Tibial nerve (tissue), 4 donors: ENCODE measurements at places on chromosomes 12 and 14. TPM values are rescaled to one million over a fixed set of nuclear protein-coding genes. Genes with fewer than 3 reads are reported as not detected.

The FAM186B gene
- total RNA-seq: 0.98 TPM

DNA sequence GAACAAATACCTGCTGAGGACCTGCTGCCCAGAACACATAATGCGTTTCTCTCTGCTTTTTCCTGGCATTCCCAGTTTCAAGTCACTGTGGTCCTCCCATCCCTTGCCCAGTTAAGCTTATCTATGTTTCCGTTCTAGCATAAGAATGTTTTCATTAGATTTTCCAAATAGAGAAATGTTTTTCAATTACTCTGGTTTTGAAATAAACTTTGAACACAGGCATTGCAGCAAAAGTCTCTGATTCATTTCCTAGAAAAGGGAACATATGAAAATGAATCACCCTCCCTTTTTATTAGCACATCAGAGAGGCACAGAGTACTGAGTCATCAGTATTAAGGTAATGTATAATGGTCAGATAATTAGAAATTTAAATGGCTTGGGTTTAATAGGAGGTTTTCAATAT, 201.1 kb upstream of the TMEM260 start:
- no peaks in the 10 kb centered on the region for H3K27me3 ChIP-seq
- no peaks in the 10 kb centered on the region for H3K36me3 ChIP-seq
- peak overlapping the region; percentile 51 for H3K27ac ChIP-seq
- H3K4me3 ChIP-seq: no peak overlapping the region
- DNase-seq: no peak
- H3K4me1 ChIP-seq: no peaks in the 10 kb centered on the region

GRCh38 chr12:66119870-66120241, 10.7 kb downstream of the LLPH start:
- peaks cover 3% of the 10 kb centered on the region for H3K36me3 ChIP-seq
- no peak overlapping the region for H3K4me3 ChIP-seq
- peaks cover 3% of the 10 kb centered on the region for H3K4me1 ChIP-seq
- H3K27ac ChIP-seq: no peak overlapping the region
- no peaks in the 10 kb centered on the region for H3K27me3 ChIP-seq
- no peak for DNase-seq

The RIPK3 gene
- total RNA-seq: 9.6 TPM

DNA sequence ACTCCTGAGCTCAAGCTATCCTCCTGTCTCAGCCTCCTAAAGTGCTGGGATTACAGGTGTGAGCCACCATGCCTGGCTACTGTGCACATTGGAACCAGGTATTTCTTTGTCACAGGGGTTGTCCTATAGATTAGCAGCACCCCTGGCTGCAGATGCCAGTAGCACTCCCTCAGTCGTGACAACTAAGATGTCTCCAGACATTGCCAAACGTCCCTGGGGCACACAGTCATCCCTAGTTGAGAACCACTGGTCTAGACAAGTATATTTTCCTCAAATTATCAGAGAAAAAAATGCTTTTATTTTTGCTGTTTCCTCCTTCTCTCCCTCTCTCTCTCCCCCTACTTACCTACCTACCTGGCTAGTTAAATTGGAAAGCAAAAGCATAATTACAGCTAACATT, 17.9 kb upstream of the P2RX7 start:
- H3K27me3 ChIP-seq: no peaks in the 10 kb centered on the region
- no peak overlapping the region for H3K27ac ChIP-seq
- H3K4me3 ChIP-seq: no peak overlapping the region
- no peaks in the 10 kb centered on the region for H3K36me3 ChIP-seq
- H3K4me1 ChIP-seq: no peaks in the 10 kb centered on the region
- no peak for DNase-seq

DNA sequence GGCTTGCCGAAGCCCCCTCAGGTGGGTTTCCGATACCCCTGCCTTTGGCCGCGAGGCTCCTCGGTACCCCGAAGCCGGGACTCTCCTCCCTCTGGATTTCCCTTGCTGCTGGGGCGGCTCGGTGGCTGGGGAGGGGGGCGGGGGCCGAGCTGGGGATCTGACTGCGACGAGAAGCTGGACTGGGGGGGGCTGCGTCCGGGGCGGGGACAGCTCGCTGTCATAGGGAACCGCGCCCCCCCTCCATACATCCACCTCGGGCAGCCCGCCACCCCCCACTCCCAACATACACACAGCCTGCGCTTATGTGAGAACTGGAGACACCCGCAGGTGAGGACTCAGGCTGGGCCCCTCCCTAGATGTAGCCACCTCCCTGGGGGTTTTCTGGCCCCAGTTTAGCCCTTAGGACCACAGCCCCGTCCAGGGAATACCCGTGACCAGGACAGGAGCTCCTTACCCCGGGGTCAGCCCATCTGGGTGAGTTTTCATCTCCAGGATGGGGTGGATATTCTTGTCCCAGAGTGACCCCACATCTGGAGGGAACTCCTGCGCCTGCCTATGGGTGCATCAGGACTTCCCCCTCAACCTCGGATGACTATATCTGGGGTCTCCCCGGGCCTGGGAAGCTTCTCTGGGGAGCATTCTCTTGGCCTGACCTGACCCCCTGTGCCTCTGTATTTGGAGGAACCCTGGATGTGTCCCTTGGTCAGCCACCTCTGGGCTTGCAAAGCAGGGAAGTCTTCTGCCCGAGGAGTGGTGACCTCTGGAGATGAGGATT, 687 bp downstream of the ASIC1 start:
- H3K36me3 ChIP-seq: no peaks in the 10 kb centered on the region
- peak overlapping the region; percentile 24 for H3K4me3 ChIP-seq
- no peak for DNase-seq
- H3K27me3 ChIP-seq: peaks cover 7% of the 10 kb centered on the region
- H3K4me1 ChIP-seq: peaks cover 25% of the 10 kb centered on the region
- no peak overlapping the region for H3K27ac ChIP-seq

GRCh38 chr12:86712425-86712843, 456.2 kb upstream of the MGAT4C start:
- no peak overlapping the region for H3K27ac ChIP-seq
- H3K4me1 ChIP-seq: no peaks in the 10 kb centered on the region
- DNase-seq: no peak
- no peak overlapping the region for H3K4me3 ChIP-seq
- no peaks in the 10 kb centered on the region for H3K36me3 ChIP-seq

GRCh38 chr14:59116984-59117415, 71.5 kb upstream of the DAAM1 start:
- no peaks in the 10 kb centered on the region for H3K36me3 ChIP-seq
- DNase-seq: no peak
- H3K4me1 ChIP-seq: no peaks in the 10 kb centered on the region
- no peak overlapping the region for H3K27ac ChIP-seq
- H3K27me3 ChIP-seq: no peaks in the 10 kb centered on the region
- no peak overlapping the region for H3K4me3 ChIP-seq

GRCh38 chr14:102212356-102212755, 72.7 kb downstream of the WDR20 start:
- H3K4me3 ChIP-seq: no peak overlapping the region
- H3K4me1 ChIP-seq: no peaks in the 10 kb centered on the region
- H3K27me3 ChIP-seq: no peaks in the 10 kb centered on the region
- peaks cover 47% of the 10 kb centered on the region for H3K36me3 ChIP-seq

DNA sequence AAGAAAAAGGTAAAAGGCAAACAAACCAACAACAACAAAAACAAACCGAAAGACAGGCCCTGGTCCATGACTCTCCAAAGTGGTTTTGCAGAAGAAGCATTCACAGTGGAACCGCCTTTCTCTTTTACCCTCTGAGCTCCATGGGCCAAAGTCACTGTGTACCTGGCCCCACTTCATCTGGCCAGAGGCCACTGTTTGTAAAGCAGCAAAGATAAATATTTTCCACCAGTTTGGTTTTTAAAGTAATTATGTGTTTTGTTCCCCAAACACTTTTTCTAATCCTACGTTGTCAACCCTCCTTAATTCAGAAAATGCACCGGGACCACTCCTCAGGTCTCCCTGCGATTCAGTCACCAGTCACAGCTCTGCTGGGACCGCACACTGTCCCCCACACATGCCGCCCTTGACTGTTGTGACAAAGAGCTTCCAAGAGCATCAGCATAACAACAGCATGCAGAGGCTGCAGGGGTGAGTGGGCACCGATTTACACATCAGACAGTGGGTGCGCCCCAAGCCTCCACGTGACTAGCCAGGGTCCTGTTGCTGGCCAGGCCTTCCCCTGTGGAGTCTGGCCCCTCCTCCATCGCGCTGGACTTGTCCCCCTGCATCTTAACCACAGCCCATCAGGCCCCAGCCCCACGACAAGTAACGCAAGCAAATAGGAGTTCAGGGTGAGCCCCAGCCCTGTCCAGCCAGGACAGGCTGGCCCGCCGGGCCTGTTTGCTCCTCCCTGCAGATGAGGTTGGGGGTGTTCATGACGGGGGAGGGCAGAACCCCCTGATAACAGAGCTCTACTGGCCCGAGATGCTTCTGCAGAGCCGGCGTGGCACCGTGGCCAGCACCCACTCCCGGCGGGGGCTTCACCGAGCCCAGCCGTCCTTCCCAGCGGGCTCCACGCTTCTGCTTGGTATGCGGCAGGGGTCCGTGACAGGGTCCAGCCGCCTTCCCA, 65.2 kb upstream of the DIO3 start:
- H3K4me3 ChIP-seq: no peak overlapping the region
- no peaks in the 10 kb centered on the region for H3K4me1 ChIP-seq
- no peaks in the 10 kb centered on the region for H3K27me3 ChIP-seq

GRCh38 chr12:105259226-105259625, 23.3 kb upstream of the APPL2 start:
- no peaks in the 10 kb centered on the region for H3K36me3 ChIP-seq
- no peak overlapping the region for H3K4me3 ChIP-seq
- no peaks in the 10 kb centered on the region for H3K27me3 ChIP-seq

- no peak for DNase-seq
- no peaks in the 10 kb centered on the region for H3K36me3 ChIP-seq
- H3K4me1 ChIP-seq: peaks cover 8% of the 10 kb centered on the region
- H3K27me3 ChIP-seq: no peaks in the 10 kb centered on the region
- H3K27ac ChIP-seq: no peak overlapping the region
- no peak overlapping the region for H3K4me3 ChIP-seq
Measured at GRCh38 chr12:104513681-104514080, 56.9 kb downstream of the CHST11 start.

The ADAMTS20 gene
- total RNA-seq: not detected

GRCh38 chr14:68511129-68512047, 281.5 kb downstream of the ZFP36L1 start:
- H3K4me3 ChIP-seq: no peak overlapping the region
- H3K36me3 ChIP-seq: no peaks in the 10 kb centered on the region
- peaks cover 29% of the 10 kb centered on the region for H3K4me1 ChIP-seq
- no peaks in the 10 kb centered on the region for H3K27me3 ChIP-seq
- peak overlapping the region; percentile 87 for H3K27ac ChIP-seq
- no peak for DNase-seq

The GNS gene
- total RNA-seq: 88.4 TPM

- no peaks in the 10 kb centered on the region for H3K36me3 ChIP-seq
- no peaks in the 10 kb centered on the region for H3K27me3 ChIP-seq
- H3K4me1 ChIP-seq: no peaks in the 10 kb centered on the region
- DNase-seq: no peak
- H3K4me3 ChIP-seq: no peak overlapping the region
Measured at GRCh38 chr14:34792598-34792997, 78.2 kb upstream of the CFL2 start.

- H3K36me3 ChIP-seq: no peaks in the 10 kb centered on the region
- no peaks in the 10 kb centered on the region for H3K27me3 ChIP-seq
- H3K4me3 ChIP-seq: no peak overlapping the region
- H3K4me1 ChIP-seq: peaks cover 6% of the 10 kb centered on the region
- no peak overlapping the region for H3K27ac ChIP-seq
- DNase-seq: no peak
Measured at GRCh38 chr12:94677778-94678177, 27.4 kb upstream of the TMCC3 start.

The CD4 gene
- total RNA-seq: 9.6 TPM

DNA sequence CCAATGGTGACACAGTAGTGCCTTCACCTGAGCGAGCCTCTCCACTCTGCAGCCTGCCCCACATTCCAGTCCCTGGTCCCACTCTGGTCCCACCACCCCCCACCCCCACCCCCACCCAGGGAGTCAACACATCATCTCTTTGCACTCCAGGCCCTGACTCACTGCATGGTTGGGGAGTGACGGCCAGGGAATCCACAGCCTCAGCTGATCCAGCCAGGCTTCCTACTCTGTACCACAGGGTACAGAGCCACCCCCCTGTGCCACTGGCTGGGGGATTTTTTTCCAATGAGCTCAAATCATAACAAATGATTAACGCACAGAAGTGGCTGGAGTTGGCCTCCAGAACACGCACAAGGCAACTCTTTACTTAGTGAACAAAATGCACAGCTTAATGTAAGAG, 233.7 kb downstream of the NTF3 start:
- H3K4me3 ChIP-seq: no peak overlapping the region
- H3K4me1 ChIP-seq: no peaks in the 10 kb centered on the region
- H3K27me3 ChIP-seq: no peaks in the 10 kb centered on the region
- no peak overlapping the region for H3K27ac ChIP-seq
- no peaks in the 10 kb centered on the region for H3K36me3 ChIP-seq

- no peak overlapping the region for H3K27ac ChIP-seq
- H3K36me3 ChIP-seq: no peaks in the 10 kb centered on the region
- H3K27me3 ChIP-seq: no peaks in the 10 kb centered on the region
Measured at GRCh38 chr12:104499668-104500332, 43.1 kb downstream of the CHST11 start.

- DNase-seq: no peak
- H3K4me3 ChIP-seq: no peak overlapping the region
- H3K36me3 ChIP-seq: no peaks in the 10 kb centered on the region
- H3K4me1 ChIP-seq: no peaks in the 10 kb centered on the region
Measured at GRCh38 chr12:68080577-68080976, 79.0 kb downstream of the IFNG start.

DNA sequence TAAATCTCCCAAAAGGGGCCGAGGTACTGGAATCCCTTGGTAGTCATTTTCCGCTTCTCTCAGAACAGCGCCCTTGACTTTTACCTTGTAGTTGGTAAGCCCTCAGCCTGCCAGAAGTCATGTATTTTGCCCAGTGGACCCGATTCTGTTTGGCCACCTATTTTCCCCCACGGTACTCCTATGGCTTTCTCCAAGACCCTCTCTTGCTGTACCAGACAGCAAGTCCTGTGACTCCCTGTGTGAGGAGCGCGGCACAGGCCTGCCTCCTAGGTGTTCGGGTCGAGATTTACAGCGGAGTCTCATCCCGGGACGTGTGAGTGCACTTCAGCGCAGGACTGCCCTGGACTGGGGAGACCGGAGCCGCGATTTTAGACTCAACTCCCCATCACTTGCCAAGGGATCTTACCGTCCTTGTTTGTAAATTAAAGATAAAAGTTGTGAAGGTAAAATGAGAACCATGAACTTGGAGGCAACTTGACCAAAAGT, 1.1 kb upstream of the MBD6 start:
- peak overlapping the region; percentile 98 for H3K27ac ChIP-seq
- peak overlapping the region; percentile 30 for H3K4me3 ChIP-seq
- H3K4me1 ChIP-seq: peaks cover 60% of the 10 kb centered on the region
- DNase-seq: peak; percentile 47
- H3K27me3 ChIP-seq: no peaks in the 10 kb centered on the region

- no peaks in the 10 kb centered on the region for H3K27me3 ChIP-seq
- no peak overlapping the region for H3K27ac ChIP-seq
- no peaks in the 10 kb centered on the region for H3K36me3 ChIP-seq
Measured at GRCh38 chr14:97456958-97457357, 659.8 kb downstream of the VRK1 start.

- H3K4me3 ChIP-seq: peak overlapping the region; percentile 84
- H3K36me3 ChIP-seq: no peaks in the 10 kb centered on the region
- DNase-seq: peak; percentile 92
- peak overlapping the region; percentile 97 for H3K27ac ChIP-seq
- H3K4me1 ChIP-seq: peaks cover 76% of the 10 kb centered on the region
Measured at GRCh38 chr12:46383654-46384450, 11.3 kb upstream of the SLC38A2 start.
